ENCODE measurements at places on chromosomes 4 and X. TPM values are rescaled to one million over a fixed set of nuclear protein-coding genes. Genes with fewer than 3 reads are reported as not detected.

Gene CT83
- polyA plus RNA-seq: not detected

Gene MAGEA2B
- not detected for polyA plus RNA-seq

Gene STOX2
- polyA plus RNA-seq: 16.1 TPM

Gene DGKK
- polyA plus RNA-seq: 0.07 TPM

Gene MAGEA8
- polyA plus RNA-seq: 0.45 TPM

Gene GPRASP1
- 25.0 TPM for polyA plus RNA-seq

Gene NALF2
- polyA plus RNA-seq: 0.23 TPM

Gene PAGE1
- polyA plus RNA-seq: not detected

Gene FAM184B
- polyA plus RNA-seq: 0.17 TPM

Gene GPRIN3
- 2.2 TPM for polyA plus RNA-seq

Gene CENPE
- 13.4 TPM for polyA plus RNA-seq

Gene PPP1R2C
- not detected for polyA plus RNA-seq

Gene C1GALT1C1
- 24.0 TPM for polyA plus RNA-seq

Gene UGT2B10
- polyA plus RNA-seq: not detected

Gene UCP1
- 0.49 TPM for polyA plus RNA-seq

Gene COL25A1
- 1.7 TPM for polyA plus RNA-seq

Gene MAGED4B
- polyA plus RNA-seq: 98.9 TPM

Gene CDK16
- polyA plus RNA-seq: 91.2 TPM

Gene NKAP
- polyA plus RNA-seq: 15.8 TPM

Gene RADX
- 14.6 TPM for polyA plus RNA-seq

Gene PABPC5
- polyA plus RNA-seq: 8.2 TPM

Gene GAGE1
- polyA plus RNA-seq: not detected

Gene AMELX
- polyA plus RNA-seq: not detected

Gene PPP3CA
- 58.6 TPM for polyA plus RNA-seq

Gene ASB9
- polyA plus RNA-seq: 10.0 TPM

Gene ASMT
- 0.61 TPM for polyA plus RNA-seq

Gene MAGEC3
- polyA plus RNA-seq: 0.92 TPM

Gene USP17L28
- polyA plus RNA-seq: not detected

Gene KDR
- 103 TPM for polyA plus RNA-seq

Gene AMBN
- polyA plus RNA-seq: not detected

Gene CENPVL3
- 0.17 TPM for polyA plus RNA-seq

Gene RAI2
- 15.5 TPM for polyA plus RNA-seq

Gene KIAA1210
- 0.78 TPM for polyA plus RNA-seq

Gene SSX2B
- not detected for polyA plus RNA-seq

Gene RASGEF1B
- polyA plus RNA-seq: 11.7 TPM

Gene CCDC110
- 2.8 TPM for polyA plus RNA-seq

Gene USP27X
- 8.3 TPM for polyA plus RNA-seq

Gene FBXO8
- 24.9 TPM for polyA plus RNA-seq

Gene MAGEE1
- polyA plus RNA-seq: 4.9 TPM

Gene HSFX2
- 0.17 TPM for polyA plus RNA-seq

Gene TRIM61
- polyA plus RNA-seq: 6.0 TPM
